ENCODE measurements at places on chromosomes 16 and 17.
A peak's percentile ranks its signal among the peaks of the same experiment; 100 is the strongest.

DNA sequence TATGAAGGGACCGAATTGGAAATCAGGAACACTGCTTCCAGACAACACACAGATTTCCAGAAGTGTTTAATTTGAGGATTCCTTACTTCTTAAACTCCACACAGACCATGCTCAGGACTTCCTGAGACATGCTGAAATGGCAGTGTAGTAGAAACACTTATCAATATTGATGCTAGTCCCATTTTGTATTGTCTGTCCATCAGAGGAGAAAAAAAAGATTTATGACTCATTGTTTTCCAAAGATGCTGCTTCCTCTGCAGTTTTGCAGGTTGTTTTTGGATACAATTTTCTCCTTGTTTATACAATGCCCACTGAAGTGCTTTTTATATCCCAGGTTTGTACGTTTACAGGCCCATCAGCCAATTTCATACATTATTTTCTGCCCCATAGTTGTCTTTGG, 68.3 kb upstream of the TANC2 start:
- DNase-seq, result no peak

DNA sequence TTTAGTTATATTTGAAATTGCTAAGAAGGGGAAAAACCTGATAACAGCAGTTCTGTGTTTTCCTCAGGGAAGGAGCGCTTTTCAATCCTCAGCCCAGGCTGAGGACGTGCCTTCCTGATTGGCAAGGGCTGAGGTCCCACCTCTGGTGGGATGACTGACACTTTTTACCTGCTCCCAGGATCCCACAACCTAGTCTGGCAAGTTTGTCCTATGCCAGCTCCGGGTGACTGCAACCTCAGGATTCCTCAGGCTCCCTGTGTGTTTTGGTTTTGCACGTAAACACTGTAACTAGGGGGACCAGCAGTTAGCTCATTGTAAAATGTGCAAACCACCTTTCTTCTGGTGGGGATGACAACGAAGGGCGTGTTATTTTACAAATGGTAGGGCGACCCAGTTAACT, 7.5 kb downstream of the MARCHF10 start:
- no peak for DNase-seq

- DNase-seq, result peak; percentile 66
These were observed 33.6 kb downstream of the ELAC2 start for GRCh38 chr17:12983991-12984884.

DNA sequence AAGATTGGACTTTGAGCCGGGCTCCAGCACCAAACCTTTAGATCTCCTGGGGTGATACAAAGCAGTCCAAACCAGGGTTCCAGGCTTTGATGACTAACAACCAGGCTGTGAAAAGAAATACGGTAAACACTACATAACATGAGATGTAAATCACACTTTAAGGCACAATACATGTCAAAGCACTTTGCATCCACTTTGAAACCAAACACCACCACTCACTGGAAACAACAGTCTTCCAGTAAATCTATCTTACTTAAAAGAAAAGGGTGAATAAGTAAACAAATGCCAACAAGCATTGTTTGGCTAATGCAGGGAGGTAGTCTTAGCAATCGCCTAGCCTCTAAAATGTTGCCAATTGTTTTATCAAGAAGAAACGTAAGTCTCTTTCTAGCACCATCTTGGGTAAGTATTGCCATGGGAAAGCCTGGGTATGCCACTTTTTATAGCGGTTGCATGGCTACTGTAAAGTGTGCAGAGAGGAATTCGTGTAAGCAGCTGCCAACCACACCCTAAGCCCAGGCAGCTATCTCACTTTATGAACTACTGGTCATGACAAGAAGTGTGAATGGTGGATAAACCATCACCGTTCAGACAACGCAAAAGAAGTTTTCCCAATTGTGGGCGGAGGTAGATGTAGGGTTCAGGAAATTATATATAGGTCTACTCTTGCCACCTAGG, 267.4 kb upstream of the PSMD7 start:
- no peak for DNase-seq

GRCh38 chr17:7223375-7223774, 3.6 kb downstream of the ACADVL start:
- DNase-seq, result no peak

GRCh38 chr16:68445458-68445857, 2.9 kb downstream of the SMPD3 start:
- peak; percentile 46 for DNase-seq

- DNase-seq, result no peak
These were observed 159.4 kb upstream of the CHMP6 start for GRCh38 chr17:80832266-80832676.

- no peak for DNase-seq
These were observed 1.9 kb downstream of the AANAT start for GRCh38 chr17:76469076-76469990.

- DNase-seq, result no peak
These were observed 1130.4 kb downstream of the CDH8 start for GRCh38 chr16:60905811-60906210.

DNA sequence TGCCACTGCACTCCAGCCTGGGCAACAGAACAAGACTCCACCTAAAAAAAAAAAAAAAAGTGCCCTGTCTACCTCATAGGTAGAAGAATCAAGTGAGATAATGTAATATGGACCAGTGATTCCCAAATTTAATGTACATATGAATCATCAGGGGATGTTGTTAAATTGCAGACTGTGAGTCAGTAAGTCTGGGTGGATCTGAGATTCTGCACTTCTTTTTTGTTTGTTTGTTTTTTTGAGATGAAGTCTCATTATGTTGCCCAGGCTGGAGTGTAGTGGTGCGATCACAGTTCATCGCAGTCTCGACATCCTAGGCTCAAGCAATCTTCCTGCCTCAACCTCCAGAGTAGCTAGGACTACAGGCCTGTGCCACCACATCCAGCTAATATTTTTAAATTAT, 31.6 kb downstream of the HOXB1 start:
- no peak for DNase-seq
